ENCODE measurements at places on chromosomes 4 and X.

DNA sequence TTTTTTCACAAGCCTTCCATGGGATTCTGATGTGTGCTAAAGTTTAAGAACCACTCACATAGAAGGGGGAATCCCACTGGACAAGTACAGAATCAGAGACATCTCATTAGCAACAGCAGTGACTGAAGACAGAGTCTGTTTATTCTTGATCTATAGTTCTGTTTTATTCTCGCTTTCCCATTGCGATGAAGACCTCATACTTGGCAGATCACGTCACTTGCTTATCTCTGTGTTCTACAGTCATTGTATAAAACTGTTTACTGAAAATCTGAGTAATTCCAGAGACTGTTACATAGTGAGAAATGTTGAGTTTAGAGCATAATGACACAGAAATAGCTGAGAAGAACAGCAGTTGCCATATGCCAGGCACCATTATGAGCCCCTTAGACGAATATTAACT lies 185.5 kb downstream of the PTTG2 start:
- no peak for ATAC-seq

- ATAC-seq = no peak
These were observed 28.2 kb upstream of the SPATA4 start for GRCh38 chr4:176223561-176223960.

DNA sequence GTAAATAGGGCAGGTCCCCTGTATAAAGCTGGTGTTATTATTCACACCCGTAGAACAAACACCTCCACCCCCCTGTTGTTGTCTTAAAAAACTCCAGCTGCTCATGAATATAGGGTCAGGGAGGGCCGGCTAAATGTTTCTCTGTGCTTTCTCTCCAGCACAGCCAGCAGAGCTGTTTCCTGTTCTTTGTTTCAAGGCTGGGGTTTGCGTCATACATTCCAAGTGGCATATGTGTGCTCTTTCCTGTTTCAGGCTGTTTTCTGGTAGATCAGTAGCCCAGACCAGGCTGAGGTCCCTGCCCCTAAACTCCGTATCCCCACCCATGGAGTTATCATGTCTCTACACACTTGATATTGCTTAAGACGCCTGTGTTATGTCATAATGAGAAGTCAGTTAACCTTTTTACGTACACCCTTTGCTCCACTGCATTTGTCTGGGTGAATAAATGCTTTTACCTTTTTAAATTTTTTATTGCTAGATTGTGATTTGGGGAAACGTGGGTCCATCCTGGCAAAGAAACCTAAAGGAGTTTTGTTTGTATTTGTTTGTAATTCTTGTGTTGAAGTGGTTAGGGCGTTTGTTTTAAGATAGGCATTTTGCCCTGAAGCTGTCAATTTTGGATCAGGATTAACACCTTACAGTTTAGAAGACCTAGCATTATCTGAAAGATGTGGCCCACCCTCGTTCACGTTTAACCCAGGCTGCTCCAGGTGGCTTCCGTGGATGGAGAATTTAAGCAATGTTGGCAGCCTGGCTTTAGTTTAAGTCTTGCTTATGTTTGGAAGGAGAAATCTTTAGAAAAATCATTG lies 3.3 kb downstream of the KLF3 start:
- peak; percentile 73 for ATAC-seq

DNA sequence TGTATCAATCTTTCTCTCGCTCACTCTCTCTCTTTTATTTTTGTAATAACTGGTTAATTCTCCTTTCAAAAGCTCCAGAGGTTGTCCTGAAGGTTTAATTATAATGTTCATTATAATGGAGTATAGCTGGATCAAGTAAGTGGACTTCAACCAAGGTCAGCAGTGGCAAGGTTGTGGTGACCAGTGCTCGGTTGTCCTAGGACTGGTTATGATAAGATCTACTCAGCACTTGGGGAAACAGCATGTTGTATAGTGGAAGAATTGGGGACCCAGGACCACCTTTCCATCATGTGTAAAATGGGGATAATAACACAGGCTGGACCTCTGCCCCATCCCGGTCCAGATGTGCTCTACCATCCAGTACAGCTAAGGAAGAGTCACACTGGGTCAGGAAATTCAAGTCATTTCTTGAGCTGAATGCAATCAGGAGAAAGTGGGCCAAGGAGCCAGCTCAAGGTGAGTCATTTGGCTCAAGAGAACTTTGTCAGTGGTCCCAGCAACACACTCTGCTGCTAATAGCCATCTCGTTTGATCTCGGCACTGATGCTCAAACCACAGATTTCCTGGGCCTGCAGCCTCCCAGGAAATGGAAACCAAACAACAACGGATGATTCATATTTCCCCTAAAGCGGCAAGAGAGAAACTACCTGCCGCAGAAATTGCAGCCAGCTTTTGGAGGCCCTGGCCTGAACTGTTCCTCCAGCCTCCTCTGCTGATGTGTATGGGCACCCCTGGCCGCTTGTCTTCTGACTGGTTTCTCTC lies 123.6 kb upstream of the RBPJ start:
- ATAC-seq = peak; percentile 72

GRCh38 chr4:17327591-17327990 lies 184.3 kb downstream of the QDPR start:
- ATAC-seq = no peak

- no peak for ATAC-seq
These were observed 10.9 kb upstream of the WDFY3 start for GRCh38 chr4:84977396-84977795.

DNA sequence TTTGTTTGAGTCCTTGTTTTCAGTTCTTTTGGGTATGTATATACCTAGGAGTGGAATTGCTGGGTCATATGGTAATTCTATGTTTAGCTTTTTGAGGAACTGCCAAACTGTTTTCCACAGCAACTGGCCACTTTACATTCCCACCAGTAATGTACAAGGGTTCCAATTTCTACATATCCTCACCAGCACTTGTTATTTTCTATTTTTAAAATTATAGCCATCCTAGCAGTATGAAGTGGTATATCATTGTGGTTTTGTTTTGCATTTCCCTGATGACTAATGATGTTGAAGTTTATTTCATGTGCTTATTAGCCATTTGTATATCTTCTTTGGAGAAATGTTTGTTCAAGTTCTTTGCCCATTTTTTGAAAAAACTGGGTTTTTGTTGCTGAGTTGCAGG lies 39.6 kb downstream of the TMEM164 start:
- ATAC-seq = no peak

DNA sequence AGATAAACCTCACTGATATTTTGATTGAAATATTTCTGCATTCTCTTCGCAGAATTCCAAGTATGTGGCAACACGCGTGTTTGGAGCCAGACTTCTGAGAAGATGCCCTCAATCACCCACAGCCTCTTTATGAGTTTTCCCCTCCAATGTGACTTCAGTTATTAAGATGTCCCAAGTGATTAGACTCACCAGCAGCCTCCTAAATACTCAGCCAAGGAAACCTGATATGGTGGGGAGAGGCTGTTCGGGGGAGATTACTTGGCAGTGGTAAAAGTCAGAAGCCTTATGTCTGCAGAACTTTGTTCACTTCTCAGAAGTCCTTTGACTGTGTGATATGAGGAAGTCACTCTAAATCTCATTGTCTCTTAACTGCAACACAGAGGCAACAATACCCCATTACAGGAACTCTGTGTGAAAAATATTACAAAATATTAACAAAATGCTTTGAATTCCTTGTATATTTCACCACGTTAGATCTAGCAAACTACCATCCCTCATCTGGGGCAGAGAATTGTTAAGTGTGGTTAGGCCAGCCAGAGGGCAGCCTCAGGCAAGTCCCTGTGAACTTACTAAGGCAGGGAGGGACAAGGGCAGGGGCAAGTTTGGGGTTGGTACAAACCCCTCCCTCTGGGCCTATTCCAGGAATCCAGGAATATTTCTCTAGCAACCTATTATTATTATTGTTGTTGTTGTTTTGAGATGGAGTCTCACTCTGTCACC lies 151.4 kb upstream of the USP9X start:
- no peak for ATAC-seq

DNA sequence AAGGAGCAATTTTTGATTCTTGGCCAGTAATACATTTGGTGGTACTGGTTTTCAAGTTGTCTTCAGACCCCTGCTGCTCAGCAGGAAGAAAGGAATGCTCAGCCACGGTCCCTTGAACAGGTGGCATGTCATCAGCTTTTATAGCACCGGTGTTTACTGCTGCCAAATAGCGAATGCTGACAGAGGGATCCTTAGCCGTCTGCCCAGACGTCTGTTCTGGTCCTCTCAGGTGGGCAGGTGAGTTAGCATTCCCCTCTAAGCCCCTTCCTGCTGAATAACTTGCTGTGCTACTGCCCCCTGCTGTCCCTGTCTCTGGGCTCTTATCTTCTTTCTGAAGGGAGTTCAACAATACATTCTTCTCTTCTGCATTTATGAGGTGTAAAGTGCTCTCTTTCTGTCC lies 28.4 kb downstream of the BOD1L1 start:
- no peak for ATAC-seq

DNA sequence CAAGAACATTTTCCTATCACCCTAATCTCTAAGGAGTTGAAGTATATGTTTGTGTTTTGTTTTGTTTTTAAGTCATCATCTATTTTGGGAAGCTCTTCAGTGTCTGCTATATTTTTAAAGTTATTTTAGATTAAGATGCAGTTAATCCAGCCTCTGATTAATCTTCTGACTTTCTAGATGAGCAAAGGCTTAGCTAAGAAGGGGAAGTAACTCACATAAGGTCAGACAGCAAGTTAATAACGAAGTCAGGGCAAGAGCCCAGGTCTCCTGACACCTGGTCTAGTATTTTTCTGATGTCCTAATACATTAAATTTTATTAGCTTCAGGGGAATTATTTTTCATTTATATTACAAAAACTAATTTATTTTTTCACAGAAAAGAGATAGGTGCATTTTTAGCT lies 168.5 kb downstream of the SOWAHB start:
- no peak for ATAC-seq

DNA sequence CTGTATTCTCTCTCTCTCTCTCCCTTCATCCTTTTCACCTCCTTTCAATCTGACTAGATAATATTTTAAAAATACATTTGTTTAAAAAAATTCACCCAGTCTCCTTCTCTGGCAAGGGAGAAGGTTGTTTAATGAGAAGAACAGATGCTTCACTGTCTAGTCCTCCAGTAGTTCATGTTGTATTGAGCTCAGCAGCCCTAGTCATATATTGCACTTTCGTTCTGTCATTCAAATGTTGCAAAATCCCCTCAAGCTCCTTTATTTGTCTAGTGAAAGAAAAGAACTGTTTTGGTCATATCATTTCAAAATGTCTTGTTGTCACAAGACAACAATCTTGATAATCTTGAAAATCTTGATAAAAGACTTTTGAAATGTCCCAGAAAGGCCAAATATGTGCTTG lies 248.0 kb downstream of the GALNTL6 start:
- ATAC-seq = no peak

GRCh38 chr4:19254486-19254885 lies 997.2 kb upstream of the SLIT2 start:
- ATAC-seq = no peak

- no peak for ATAC-seq
These were observed 13.1 kb upstream of the PARM1 start for GRCh38 chr4:74919783-74920182.

Data from esophagus mucosa (tissue), 1 donor.